ENCODE measurements at places on chromosomes 16 and 17.

- peak; percentile 80 for DNase-seq
These were observed at the start of gene IRF8 for GRCh38 chr16:85898521-85899442. Gene IRF8, plus strand, starts transcription at chr16:85899162. Its CDS starts 3,854 bp downstream, at chr16:85903016.

- no peak for DNase-seq
These were observed 4.5 kb downstream of the CD300C start for GRCh38 chr17:74541176-74542111.

DNA sequence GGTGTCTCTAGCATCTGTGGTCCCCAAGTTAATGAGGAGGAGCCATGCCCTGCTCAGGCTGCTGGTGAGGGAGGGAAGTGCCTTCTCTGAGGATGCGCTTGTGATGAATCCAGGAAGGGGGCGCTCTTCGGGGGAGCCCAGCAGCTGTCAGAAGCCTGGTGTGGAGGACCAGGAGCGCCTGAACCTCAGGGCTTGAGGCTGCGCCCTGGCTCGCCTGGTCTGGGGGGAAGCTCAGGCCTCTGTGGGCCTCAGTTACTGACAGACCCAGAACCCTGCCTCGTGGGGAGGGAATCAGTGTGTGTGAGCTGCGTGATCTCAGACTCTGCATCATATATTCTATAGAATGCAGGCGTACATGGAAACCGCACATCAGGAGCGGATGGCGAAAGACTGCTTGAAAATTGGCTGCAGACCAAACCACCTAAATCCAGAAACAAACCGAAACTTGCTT, 126.1 kb downstream of the SEC14L1 start:
- DNase-seq, result no peak

DNA sequence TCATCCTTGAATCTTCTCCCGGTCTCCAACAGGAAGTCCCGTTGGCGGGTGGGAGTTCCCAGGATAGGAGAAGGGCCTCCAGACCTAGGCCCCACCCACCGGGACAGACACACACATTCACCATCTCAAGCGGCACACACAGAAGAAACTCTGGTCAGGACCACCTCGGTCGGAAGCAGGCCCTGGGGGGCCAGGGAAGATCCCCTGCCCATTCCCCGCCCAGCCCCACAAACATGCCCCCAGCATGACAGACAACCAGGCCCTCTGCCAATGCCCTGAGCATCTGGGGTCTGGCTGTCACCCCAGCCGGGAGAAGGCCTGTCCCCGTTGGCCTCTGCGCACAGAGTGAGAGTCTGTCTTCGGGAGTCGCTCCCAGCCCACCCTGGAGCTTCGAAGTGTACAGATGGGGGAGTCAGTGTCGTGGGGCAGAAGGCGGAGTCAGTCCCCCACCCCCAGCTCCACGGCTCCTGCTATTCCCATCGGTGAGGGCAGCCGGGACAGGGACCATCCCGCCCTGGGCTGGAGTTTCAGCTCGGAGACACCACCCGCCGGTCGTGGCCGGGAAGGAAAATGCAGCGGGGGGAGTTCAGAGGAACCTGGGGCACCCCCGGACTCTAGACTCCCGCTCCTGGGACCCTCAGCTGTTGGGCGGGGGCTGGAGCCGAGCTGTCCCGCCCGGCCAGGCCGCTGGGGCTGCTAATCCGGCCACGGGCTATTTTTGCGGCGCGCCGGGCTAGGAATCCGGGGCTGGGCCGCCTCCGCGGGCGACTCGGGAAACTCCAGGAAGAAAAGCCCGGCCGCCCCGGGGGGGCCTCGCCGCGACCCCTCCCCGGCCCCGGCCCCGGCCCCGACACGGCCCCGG, 660 bp downstream of the RHBDF1 start:
- no peak for DNase-seq

DNA sequence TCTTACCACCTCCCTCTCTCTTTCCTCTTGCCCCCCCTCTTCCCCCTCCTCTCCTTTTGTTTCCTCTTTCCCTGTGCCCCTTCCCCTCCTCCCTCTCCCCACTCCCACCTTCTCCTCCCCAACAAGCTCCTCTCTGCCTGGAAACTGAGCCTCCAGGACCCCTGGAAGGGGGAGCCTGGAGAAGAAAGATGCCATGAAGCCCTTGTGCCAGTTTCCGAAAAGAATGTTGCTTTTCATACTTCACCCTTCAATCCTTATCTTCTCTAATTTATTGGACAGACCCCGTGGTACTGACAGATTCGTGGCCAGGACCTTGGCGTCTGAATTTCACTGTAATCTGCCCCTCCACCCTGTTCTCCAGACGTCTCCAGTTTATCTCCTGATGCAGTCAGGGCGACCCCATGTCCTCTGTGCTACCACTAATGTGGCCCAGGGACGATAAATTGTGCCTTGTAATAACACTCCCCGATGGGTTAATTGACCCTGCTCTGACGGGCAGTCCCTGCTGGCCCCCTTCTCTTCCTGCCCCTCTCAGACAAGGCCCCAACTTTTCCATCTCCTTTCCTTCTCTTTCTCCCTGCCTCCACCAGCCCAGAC, 138.4 kb upstream of the GSE1 start:
- no peak for DNase-seq

DNA sequence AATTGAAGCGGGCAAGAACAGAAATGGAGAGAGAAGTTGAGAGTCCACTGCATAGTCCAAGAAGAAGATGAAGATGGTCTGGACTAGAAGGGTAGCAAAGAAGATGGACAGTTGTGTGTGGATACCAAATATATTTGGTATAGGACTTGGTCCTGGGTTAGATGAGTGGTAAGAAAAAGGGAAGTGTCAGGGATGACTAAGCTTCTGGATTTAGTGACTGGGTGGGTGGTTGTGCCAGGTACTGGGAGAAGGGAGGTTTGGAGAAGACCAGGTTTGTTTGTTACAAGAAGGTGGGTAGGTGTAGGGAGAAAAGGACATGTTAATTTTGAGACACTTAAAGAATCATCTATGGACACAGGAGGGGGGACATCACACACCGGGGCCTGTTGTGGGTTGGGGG, 5.4 kb downstream of the VMP1 start:
- DNase-seq, result no peak

DNA sequence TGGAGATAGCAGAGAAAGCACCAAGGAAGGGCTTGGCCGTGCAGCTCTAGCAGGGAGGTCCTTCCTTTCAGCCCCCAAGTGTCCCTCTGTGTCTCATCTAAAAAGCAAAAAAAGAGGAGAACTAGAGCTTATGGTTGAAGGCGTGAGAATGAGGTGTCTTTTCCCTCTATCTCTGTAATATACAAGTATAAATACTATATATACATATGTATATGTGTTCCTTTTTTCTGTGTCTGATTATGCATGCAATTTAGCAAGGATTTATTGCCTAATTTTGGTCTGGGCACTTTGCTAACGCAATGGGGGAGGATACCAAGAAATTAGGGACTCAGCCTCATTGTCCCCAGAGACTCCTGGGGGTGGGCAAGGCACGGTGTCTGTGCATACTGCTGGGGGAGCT, 90.2 kb upstream of the CCL2 start:
- DNase-seq, result no peak

DNA sequence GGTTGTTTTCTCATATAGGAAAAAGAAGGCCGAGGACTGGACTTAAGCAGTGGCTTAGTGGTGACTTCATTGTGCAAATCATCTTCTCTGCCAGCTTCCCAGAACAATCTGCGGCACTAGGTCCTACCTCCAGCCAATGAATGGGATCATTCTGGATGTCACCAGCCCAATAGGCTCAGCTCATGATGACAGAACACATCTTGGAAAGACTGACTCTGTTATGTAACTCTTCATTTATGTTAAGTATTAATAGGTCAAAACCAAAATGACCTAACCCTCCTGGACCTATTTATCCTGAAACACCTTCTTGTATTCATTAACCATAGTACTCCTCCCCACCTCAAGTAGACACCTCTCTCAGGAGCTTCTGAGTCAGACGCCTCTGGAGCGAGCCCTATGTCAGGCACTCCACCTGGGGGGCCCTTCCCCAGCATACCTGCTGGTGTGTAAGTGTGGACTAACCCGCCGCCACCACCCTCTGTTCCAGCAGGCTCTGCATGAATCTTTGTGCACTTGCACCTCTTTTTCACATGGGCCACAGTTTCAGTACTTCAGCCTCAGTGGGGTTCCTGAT, 7.2 kb downstream of the ARL2BP start:
- DNase-seq, result no peak

GRCh38 chr16:84434800-84435199, 66.5 kb downstream of the ATP2C2 start:
- no peak for DNase-seq

DNA sequence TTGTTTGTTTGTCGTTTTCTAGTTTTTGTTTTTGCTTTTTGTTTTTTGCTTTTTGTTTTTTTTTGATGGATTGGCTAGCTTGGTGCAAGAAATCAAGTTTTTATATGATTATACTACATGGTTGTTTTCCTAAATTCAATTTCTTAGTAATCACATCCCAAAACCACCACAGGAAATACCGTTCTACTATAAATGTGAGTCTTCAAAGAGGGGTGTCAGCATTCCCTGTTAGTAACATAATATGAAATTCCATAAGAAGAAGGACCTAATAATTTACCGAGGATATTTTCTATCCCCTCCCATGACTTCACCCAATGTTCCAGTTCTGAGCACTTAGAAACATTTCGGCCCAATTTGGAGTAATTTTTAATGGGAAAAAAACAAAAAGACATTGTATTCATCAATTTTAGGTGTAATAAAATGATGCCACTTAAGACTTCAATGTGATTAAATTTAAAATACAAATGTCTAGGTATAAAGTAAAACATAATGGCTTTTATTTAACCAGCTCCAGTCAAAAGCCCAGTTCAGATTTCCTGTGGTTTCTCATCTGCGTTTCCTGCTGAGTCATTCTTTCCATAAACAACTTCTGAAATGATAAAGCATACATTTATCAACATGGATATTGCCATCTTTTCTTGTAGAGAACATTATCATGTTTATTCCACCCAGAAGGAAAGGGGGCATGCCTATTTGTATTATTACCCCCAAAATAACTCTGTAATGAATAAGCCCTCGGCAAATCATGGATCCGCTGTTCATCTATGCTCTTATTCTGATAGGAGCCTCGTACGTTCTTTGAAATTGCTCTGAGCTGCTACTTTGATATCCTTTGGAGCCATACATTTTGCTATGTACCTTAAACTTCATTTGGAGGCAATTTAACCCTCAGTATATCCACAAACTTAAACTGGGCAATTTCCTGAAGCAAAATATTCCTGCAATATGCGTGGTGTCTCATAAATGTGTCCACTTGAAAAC, 28.1 kb downstream of the HSBP1 start:
- DNase-seq, result no peak

GRCh38 chr16:50377001-50377400, 8.2 kb upstream of the BRD7 start:
- no peak for DNase-seq

GRCh38 chr17:3835410-3836229, 10.4 kb downstream of the NCBP3 start:
- no peak for DNase-seq

GRCh38 chr16:82008957-82009592, 2.2 kb downstream of the SDR42E1 start:
- no peak for DNase-seq

DNA sequence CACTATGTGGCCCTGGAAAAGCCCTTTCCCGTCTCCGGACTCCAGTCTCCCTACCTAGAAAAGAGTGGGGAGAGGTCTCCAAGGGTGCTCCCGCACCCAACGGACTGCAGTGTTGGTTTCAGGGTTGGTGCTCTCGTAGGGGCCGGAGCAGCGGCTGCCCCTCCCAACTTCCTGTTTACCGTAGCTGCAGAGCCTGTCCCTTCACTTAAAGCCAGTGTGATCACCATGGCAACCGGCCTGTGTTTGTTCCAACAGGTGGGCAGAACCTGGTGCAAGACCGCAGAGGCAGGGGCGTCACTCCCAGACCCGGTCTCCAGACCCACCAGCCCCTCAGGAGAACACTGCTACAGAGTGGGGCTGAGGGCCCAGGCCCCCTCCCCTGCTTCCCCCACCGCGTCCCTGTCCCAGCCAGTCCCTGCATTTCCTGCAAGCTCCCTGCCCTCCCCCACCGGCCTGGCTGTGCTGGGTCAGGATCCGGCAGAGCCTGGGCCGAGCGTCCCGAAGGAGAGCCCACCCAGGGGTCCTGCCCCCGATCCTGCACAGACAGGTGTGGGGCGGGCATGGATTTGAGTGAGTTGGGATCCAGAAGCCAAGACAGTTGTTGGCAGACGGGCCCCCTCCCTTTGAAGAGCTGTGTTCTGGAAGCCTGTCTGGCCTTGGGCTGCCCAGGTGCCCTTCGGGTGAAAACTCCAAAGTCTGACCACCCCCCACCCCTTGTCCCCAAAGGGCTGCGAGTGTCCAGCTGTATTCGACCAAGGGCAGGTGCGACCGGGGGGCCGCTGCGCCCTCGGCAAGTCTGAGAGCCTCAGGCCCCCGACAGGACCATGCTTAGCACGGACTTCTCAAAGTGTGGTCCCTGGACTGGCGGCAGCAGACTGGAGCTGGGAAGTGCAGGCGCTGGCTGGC, 1.5 kb upstream of the BAIAP3 start:
- no peak for DNase-seq

- no peak for DNase-seq
These were observed 26.7 kb upstream of the MRC2 start for GRCh38 chr17:62600805-62601204.

DNA sequence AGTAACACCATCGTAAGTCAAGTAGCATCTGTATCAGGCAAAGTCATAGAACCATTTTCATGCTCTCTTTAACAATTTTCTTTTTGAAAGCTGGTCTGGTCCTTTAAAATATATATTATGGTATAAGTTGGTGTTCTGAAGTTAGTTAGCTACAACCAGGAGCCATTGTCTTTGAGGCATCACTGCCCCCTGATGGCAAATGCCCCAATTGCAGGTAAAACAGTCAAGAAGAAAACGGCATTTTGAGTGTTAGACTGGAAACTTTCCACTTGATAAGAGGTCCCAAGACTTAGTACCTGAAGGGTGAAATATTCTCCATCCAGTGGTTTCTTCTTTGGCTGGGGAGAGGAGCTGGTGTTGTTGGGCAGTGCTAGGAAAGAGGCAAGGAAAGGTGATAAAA, 14.1 kb downstream of the TP53 start:
- peak; percentile 27 for DNase-seq

- DNase-seq, result no peak
These were observed 309.4 kb upstream of the CDH5 start for GRCh38 chr16:66057057-66057456.

DNA sequence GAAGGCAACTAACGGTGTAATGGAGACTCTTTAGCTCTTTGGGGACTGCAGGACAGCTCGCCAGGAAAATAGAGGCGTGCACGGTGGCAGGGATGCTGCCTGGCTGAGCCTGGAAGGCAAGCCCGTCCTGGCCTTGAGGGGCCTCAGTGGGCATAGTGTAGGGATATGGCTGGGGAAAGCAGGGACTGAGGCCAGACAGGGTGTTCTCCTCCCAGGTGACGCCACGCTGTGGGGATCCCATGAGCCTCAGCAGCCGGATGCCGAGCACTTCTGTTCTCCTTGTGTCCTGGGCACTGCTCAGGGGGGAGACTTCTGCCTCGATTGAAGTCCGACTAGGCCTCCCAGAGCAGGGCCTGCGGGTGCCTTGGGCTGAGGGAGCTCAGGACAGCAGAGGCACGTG, 89.2 kb downstream of the NPIPB11 start:
- DNase-seq, result no peak

- no peak for DNase-seq
These were observed 13.5 kb upstream of the ZNF689 start for GRCh38 chr16:30623536-30624283.
